Fibroblast of the aortic adventitia (primary cell): ENCODE measurements at places on chromosomes 7 and 10. TPM values are rescaled to one million over a fixed set of nuclear protein-coding genes. Genes with fewer than 3 reads are reported as not detected.

Gene SPAM1
- not detected in 2 replicates for total RNA-seq

Gene PLXDC2
- total RNA-seq = 3.2 and 11.2 TPM in 2 replicates

Gene RPEL1
- under 0.01 and 0.82 TPM in 2 replicates for total RNA-seq

Gene ZPBP
- not detected in 2 replicates for total RNA-seq

Gene FXYD4
- not detected in 2 replicates for total RNA-seq

Gene CALML3
- total RNA-seq = not detected in 2 replicates

Gene COBL
- not detected in 2 replicates for total RNA-seq

Gene PLXNA4
- 3.0 and 5.5 TPM in 2 replicates for total RNA-seq

Gene TMEM236
- 0.09 and 0.16 TPM in 2 replicates for total RNA-seq

Gene PGAM2
- not detected in 2 replicates for total RNA-seq

Gene GOT1
- 14.7 and 33.7 TPM in 2 replicates for total RNA-seq

Gene SPDYE9
- 0.08 TPM in 1 of 2 replicates, not detected in the other for total RNA-seq

Gene FAM185A
- total RNA-seq = 8.4 and 35.3 TPM in 2 replicates

Gene VWA2
- total RNA-seq = 0.09 TPM in 1 of 2 replicates, not detected in the other

Gene NAMPT
- total RNA-seq = 78.8 and 84.4 TPM in 2 replicates

Gene VIPR2
- total RNA-seq = not detected in 2 replicates

Gene C10orf95
- total RNA-seq = not detected in 2 replicates

Gene CAMK1D
- total RNA-seq = 2.3 and 9.8 TPM in 2 replicates

Gene LAMB1
- total RNA-seq = 332 and 467 TPM in 2 replicates

Gene PHYHIPL
- not detected in 2 replicates for total RNA-seq
